ENCODE measurements at places on chromosomes 3 and 15. TPM values are rescaled to one million over a fixed set of nuclear protein-coding genes. Genes with fewer than 3 reads are reported as not detected.

RBPMS2 gene
- total RNA-seq = 0.44 TPM

AADAC gene
- total RNA-seq = 0.35 TPM

GPR156 gene
- total RNA-seq = 2.1 TPM

INO80 gene
- 15.9 TPM for total RNA-seq

IGF2BP2 gene
- 32.6 TPM for total RNA-seq

PLSCR2 gene
- total RNA-seq = not detected

PDIA3 gene
- 101 TPM for total RNA-seq

NR2F2 gene
- total RNA-seq = 11.3 TPM

Measured in muscle of leg (tissue), 16 donors.